CD8-positive, alpha-beta memory T cell (primary cell): ENCODE measurements at places on chromosomes 16 and 17.
A peak's percentile ranks its signal among the peaks of the same experiment; 100 is the strongest.

DNA sequence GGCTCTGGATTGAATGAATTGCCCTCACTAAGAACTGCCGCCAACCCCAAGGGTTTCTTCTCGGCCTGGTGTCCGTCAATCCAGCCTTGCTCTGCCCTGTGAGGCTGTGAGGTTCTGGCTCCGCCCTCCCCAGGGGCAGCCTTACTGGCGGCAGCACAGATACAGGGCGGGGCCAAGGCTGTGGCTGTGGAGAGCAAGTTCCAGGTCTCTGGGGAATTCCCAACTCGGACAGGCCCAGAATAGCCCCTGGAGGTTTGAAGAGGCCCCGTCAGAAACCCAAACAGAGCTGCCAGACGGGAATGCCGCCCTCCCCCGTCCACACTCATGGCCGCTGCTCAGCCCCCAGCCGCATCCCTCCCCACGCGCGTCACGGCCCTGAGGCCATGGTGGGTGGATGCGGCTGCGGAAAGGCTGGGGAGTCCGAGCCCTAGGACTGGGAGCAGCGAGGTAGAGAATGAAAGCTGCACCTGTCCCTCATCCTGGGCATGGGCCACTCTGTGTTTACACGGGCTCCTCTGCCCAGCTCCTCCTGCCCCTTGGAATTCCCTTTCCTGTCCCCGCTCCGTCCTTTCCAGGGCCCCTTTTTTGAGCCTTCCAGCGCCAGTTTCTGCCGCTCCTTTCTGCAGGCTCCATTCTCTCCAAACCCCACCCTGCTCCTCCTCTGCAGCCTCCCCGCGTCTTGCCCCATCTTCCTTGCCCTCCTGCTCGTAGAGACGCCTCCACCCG is 660 bp upstream of the PRRT2 start:
- peak; percentile 59 for DNase-seq

DNA sequence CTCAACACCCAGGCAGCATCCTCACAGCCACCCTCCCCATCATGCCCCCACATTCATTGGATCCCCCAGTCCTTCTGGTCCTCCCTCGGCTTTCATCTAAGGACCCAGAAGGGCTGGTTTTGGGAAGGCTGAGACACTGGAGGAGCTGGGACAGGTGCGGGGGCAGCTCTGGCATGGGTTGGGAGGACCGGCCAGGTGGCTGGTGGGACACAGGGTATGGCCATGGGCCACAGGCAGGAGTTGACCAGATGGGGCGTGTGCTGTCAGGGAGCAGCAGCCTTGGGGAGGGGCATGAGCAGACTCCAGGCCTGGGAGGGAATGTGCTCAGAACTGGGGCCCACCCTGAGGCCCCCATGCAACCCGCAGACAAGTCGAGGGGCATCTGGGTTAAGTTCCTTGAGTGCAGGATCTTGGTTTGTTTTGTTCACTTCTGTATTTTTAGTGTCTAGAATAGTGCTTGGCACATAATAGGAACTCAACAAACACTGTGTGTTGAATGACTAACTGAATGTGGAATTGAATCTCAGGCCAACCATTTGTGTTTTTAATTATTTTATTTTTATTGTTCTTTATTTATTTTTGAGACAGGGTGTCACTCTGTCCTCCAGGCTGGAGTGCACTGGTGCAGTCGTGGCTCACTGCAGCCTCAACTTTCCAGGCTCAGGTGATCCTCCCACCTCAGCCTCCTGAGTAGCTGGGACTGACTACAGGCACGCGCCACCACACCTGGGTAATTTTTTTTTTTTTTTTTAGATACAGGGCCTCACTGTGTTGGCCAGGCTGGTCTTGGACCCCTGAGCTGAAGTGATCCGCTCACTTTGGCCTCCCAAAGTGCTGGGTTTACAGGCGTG is 5.6 kb downstream of the P2RX1 start:
- DNase-seq: no peak

GRCh38 chr16:89971495-89972243 is 23.1 kb downstream of the DEF8 start:
- no peak for DNase-seq

DNA sequence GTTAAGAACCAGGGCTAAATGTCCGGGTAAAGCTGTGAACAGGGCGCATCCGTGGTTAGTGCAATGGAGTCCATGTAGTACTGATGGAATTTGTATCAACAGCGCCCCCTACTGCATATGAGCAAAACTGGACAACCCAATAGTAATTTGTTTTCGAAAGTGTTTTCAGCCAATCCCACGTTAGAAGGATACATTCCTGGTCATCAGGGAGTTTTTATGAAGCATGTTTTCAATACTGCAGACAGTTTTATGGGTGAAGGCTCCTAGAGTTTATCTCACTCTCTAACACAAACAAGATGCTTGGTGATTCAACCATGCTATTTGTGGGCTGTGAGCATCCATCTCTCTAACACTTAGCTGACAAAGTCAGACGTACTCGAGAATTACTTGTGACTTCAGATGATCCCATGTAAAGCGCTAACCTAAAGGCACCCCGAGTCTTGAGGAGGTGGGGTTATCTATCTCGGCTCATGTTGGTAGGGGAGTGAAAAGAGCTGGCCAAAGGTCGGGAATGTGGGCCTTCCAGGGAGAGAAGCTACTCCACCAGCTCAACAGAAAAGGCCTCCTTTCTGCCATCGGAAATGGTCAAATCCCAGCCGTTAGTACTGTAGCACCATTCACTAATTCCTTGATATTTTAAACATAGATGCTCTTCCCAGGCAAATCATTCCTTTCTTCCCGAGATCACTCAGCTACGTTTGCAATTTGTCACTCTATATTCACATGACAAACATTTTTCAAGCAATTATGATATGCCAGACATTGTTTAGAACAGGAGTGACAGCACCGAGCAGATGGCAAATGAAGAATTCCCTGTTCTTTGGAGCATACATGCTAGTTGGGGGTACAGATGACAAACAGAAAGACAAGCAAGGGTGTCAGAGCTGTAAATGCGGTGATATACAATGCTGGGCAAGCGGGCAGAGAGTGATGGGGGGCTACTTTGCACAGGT is 46.9 kb upstream of the HNF1B start:
- peak; percentile 24 for DNase-seq

DNA sequence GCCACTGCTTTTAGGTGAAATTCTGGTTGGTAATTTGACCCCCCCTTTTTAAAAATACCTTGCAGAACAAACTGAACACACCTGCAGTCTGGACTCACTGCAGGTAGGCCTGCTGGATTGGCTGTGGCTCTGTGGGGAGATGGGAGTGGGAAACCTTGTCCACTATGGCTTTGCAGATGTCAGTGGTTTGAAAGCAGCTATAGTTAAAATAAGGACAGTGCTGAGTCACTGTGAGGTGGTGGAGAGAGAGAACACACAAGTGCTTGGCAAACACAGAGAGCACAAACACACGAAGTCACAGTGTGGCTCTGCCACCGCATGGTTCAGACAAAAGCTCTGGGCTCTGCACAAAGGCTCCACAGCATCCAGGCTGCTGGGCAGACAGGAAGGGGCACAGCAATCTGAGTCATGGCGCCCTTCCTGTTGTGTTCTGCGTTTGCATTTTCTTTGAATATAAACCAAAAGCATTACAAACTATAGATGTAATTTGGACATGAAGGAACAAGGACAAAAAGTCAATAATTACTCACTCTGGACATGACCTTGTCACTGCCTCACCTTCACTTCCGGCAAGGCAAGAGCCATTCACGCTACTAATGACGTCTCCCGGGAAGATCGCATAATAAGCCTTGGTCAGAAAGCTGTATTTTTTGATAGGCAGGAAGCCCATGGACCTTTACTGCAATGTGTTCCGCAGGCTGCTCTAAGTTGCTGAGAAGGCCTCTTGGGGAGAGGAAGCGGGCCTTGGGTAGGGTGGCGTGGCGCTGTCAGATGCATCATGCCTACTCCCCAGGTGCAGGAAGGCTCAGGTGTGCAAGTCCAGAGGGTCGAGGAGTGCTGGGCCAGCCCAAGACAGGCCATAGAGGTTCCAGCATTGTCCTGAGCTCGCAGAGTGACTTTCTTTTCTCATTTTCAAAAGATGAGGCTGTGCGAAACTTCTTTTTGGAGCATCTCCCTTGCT is 60.1 kb upstream of the MED9 start:
- no peak for DNase-seq

DNA sequence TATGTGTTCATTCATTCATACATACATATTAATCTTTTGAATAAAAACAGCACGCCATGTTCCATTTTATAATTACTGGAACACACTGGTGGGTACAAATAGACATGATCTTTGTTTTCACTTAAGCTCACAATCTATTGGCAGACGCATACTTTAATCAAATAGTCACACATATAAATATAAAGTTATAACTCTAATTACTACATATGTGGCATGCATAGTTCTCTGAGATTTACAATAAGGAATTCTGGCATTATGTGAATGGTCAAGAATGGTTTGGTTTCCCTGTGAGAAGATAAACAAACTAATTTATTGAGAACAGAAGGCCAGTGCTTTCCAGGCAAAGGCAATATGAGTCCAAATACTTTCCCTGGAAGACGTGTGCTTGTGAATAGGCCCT is 576.2 kb downstream of the CDH8 start:
- DNase-seq: no peak

DNA sequence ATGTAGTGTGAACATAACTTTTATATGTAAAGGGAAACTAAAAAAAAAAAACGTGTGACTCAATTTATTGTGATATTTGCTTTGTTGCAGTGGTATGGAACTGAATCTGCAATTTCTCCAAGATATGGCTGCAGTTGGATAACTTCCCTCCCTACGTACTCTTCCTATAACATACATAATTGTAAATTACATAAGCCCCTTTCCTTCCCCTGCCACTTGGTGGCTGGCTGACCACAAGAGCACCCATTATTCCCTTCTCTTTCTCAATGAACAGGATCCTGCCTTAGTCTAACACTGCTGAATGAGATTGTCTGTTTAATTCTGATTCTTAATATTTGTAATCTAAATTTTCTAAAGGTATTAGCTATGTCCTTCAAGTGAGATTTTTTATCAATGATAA is 27.8 kb downstream of the CCL4 start:
- DNase-seq: no peak

GRCh38 chr17:72511874-72512273 is 391.1 kb downstream of the SOX9 start:
- no peak for DNase-seq

GRCh38 chr17:39709319-39709997 is 9.6 kb downstream of the ERBB2 start:
- DNase-seq: no peak

GRCh38 chr17:19296786-19297778 is 59.9 kb downstream of the EPN2 start:
- DNase-seq: no peak

DNA sequence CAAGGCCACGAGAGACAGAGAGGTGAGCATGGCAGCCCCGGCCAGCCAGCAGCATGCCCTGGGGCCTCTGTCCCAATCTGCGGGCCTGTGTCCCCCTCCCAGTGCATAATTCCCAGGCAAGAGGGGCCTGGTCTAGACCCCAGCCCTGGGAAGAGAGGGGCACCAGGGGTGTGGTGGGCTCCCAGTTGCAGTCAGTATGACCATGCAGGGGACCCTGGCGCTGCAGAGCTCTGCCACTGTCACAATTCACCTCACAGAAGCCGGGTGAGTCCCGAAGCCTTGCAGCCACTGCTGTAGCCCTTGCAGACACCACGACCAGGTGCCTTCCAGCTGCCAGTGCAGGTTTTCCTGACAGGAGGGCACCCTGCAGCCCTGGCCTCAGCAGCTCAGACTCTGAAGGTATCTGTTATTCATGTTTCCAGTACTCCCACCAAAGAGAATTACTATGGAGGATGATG is 25.8 kb upstream of the KSR1 start:
- no peak for DNase-seq

DNA sequence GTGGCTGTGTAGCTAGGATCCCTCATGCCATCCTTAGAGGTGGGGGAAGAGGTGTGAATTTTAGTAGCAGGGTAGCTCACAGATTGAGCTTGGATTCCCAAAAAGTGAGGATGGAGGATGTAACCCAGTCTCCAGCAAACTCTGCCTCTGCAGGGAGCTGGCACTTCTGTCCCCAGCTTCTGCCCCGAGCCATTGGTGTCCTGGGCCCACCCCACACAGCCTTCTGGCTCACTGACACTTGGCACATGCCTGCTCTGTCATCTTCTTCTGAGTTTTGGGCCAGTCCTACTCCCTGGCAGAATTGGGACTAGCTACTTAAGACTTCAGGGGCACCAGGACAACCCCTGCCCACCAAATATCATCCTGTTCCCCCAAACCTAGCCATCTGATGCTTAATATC is 2.3 kb downstream of the CACNG5 start:
- no peak for DNase-seq

DNA sequence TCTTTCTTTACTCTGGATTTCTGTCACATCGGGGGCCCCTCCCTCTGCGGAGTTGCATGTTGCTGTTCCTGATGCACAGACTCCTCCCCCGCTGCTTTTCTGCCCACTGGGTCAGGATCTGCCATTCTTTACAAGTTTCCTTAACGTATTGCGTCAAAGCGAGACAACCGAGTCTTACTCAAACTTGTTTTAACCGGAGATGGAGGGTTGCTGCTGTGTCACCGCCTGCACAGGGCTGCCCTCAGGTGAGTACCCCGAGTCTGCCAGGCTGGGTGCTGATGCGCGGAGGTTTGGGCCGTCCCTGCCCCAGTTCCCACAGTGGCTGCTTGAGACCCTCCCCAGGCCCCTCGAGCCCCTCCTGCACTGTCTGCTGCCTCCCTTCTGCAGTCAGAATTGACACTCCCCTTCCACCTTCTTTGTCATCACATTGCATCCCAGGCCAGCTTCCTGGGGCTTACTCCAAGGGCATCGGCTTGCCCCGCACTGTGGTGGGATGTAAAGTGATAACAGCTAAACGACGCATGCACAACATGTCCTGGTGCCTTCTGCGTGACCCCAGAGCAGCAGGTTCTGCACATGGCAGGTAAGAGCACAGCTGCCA is 19.3 kb downstream of the CARHSP1 start:
- no peak for DNase-seq
